NCI-H2171 (cell line): ENCODE measurements at places on chromosomes 6 and 20.

- no peak for DNase-seq
Observed at GRCh38 chr6:67887419-67887746, 747.7 kb upstream of the ADGRB3 start.

GRCh38 chr6:114271405-114271804 is 71.4 kb downstream of the HS3ST5 start:
- no peak for DNase-seq

GRCh38 chr20:23147964-23148730 is 62.0 kb upstream of the CD93 start:
- DNase-seq, result no peak

DNA sequence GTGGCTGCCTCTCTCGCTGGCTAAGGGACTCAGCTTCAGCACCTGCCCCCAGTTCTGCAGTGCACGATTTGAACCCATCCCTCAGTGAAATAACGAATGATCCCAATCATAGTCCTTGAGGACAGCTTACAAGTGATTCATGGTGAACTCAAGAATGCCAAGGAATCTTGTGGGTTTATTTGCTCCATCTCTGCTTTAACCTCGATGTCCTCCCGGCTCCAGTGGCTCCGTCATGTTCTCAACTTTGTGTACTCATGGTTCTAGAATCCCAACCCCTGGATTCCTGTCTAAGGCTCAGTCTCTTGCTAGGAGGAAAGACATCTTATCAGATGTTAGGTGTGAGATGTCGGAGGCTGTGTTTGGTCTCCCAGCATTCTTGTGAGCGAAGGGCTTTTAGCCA is 29.0 kb upstream of the GTSF1L start:
- no peak for DNase-seq

DNA sequence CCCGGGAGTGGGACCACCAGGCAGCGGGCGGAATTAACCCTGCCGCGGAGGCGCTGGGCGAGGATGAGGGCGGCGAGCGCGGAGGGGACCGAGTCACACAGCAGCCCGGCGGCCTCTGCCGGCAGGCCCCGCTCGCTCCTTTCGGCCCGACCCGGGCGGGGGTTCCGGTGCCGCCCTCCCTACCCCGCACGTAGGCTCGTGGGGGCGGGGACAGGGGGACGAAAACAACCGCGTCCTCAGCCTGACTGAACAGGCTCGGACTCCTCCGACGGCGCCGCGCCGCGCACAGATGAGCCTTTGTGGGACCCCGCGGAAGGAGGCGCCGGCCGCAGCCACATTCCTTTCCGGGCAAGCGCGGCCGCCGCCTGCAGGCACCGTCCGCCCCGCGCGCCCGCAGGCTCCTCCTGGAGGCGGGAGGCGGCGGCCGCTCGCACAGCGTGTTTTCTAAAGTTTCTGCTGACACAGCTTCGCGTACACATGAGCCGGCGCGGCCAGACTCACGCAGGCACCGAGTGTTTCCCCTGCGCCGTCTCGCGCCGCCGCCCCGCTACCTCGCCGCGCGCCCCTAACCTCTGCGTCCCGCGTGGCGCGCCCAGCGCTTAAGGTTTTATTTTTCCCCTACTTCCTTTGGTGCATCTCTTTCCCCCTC is 244.3 kb downstream of the ARID1B start:
- peak; percentile 79 for DNase-seq
